CD4-positive, alpha-beta T cell treated with Interleukin-6 for 4 hours (primary cell): ENCODE measurements at places on chromosomes 13 and 19.

DNA sequence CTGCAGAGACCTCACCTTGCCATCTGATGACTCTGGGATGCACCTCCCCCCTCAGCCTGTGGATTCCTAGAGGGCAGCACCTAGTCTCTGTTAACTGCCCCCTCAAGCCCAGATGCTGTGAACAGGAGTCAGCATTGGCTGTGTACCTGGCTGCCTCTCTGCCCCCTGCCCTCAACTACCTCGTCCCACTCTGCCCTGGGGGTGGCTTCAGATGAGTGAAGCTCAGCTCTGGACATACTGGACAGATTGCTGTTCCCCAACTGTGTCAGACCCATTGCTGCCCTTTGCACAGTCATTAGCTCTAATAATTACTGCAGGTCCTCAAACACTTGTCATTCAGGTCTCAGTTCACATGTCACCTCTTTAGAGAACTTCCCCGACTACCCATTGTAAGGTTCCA is 182.1 kb upstream of the TSHZ3 start:
- no peak for DNase-seq

- no peak for DNase-seq
Measured at GRCh38 chr13:51829568-51829899, 15.4 kb downstream of the TMEM272 start.

- no peak for DNase-seq
Measured at GRCh38 chr13:71214821-71215220, 652.2 kb downstream of the DACH1 start.

- DNase-seq: peak; percentile 16
Measured at GRCh38 chr13:101144808-101145419, 271.4 kb downstream of the NALCN start.

- DNase-seq: no peak
Measured at GRCh38 chr13:33711436-33711835, 106.5 kb upstream of the RFC3 start.

DNA sequence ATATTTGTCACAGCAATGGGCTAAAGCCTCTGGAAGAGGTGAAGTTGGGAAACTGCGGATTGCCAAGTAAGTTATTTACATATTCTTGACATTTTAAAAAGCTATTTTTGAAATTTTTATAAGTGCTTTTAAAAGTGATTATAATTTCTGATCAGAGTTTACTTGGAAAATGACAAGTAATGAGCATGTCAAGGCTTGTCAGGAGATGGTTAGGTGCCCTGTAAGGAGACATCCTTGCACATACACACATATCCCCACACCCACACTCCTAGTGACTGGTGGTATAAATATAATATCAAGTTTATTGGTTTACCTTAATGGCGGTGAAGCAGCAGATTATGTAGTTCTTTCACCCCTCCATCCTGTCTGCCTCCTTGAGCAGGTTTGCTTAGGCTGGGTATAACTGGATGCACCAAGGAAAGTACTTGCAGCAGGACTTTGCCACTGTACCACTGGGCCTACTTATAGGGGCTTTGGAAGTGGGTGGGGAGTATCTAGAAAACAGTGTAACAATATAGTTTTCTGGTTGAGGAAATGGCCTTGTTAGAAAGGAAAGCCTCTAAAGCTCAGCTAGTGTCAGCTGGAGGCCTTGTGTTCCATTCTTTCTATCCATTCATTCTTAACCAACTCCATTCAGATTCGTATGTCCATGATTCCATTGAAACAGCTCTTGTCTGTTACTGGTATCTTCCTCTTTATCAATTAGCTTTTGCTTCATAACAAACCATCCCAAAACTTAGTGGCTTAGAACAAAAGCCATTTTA is 16.6 kb downstream of the GTF2F2 start:
- no peak for DNase-seq

GRCh38 chr13:94063848-94064247 is 415.6 kb downstream of the DCT start:
- DNase-seq: no peak

DNA sequence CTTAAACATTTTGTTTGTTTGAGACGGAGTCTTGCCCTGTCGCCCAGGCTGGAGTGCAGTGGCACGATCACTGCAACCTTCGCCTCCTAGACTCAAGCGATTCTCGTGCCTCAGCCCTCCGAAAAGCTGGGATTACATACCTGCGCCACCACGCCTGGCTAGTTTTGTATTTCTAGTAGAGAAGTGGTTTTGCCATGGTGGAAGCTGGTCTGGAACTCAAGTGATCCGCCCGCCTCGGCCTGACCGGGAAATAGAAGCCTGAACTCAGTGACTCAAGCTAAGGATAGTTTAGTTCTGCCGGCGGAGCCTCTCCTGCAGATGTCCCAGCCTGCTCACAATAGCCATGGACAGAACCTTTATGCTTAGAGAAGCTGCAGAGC is 53.0 kb upstream of the ZNF254 start:
- DNase-seq: peak; percentile 42

DNA sequence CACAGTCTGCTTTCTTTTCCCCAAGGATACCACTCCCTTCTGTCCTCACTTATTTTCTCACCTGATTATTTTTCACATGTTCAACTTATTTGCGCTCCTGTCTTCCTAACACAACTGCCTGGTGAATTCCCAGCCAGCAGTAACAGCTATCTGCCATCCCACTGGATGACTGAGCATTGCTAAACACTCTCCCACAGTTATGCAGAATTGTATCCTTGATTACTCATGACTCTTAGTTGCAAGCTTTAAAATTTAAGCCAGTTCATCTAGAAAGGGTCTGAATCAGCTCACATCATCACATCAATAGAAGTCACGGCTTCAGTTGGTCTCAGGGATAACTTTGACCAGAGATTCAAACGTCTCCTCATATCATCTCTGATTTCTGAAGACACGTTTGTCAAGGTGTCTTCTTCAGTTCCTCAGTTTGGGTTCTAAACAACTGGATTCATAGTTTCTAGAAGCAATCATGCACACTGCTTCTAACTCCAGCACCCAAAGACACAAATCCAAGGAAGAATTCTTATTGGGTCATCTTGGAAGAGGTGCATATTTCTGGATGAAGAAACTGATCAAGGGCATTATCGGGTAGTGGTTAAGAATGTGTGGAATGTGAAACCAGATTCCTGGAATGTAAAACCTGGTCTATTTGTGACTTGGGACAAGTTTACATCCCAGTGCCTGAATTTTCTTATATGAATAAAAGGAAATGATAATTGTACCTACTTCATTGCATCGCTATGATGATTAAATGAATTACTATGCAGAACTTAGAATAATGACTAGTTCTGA is 13.9 kb upstream of the DACH1 start:
- DNase-seq: no peak

- DNase-seq: peak; percentile 5
Measured at GRCh38 chr13:32042551-32042950, 11.0 kb downstream of the FRY start.

DNA sequence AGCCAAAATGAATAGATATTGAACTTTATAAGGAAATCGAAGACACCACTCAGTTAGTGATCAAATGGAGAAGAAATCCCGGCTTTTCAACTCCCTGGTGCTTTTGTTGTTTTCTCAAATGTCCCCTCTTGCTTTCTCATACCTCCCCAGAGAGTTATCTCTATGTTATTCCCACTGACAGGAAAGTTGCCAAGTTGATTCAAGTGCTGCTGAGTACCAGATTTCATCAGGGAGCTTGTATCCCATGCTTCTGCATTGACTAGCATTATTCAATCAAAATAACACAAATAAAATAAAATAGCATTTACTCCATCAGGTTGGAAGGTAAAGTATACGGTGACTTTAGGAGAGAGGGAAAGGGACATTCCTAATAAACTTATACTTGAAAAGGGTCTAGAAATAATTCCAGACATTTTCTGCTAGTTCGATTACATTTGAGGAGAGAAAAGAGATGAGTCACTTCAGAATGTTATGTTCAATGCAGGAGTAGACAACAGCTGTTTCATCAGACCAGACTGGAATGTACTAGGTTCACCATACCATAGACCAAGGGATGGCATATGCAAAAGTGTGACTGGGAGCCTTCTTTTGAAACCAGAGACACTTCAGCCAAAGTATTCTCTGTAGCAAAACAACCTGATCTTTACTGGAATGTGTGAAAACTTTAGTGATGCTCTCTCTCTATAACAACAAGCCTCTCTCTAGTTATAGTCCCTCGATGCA is 397.8 kb downstream of the FGF14 start:
- DNase-seq: no peak

DNA sequence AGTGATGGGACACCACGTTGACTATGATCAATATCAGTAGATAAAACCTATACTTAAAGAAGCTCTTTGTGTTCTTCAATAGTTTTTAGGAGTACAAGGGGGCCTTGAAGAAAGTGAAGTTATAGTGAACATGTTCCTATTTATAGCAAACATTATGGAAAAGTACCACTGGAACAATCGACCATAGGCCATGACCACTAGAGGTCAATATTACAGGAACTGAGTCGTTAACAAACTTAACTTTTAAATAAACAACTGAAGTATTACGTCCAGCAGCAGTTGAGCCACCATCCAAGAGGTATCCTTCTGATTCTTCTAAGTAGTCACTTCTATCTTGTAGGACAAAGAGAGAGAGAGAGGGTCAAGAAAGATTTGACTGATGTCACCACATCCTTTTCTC is 391.0 kb upstream of the SLITRK5 start:
- no peak for DNase-seq

DNA sequence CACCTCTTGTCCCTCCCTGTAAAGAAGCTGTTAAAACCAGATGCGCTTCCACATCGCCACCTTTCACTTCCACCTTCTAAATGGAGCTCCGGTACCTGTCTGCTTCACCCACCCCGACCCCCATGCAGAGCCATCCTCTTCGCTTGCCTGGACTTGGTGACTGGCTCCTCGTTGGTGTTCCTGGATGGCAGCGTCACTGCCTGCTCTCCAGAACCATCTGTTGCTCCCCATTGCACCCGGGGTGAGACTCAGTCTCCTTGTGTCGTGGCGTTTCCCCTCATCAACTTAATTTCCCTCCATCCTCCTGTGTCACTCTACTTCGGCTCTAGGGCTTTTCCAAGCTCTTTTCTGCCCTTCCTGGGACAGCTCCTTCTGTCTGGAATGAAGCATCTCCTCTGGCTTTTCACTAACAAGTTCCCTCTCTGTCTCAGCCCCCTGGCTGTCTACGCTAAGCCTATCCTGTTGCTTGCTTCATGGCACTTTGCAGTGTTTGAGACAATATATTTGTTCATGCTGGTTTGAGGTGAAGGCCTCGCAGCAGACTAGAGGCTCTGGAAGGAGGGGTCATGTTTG is 10.3 kb downstream of the CEBPG start:
- no peak for DNase-seq

- DNase-seq: no peak
Measured at GRCh38 chr13:50198508-50198907, 183.3 kb downstream of the KCNRG start.

GRCh38 chr13:77733674-77734073 is 36.2 kb downstream of the SLAIN1 start:
- DNase-seq: no peak

DNA sequence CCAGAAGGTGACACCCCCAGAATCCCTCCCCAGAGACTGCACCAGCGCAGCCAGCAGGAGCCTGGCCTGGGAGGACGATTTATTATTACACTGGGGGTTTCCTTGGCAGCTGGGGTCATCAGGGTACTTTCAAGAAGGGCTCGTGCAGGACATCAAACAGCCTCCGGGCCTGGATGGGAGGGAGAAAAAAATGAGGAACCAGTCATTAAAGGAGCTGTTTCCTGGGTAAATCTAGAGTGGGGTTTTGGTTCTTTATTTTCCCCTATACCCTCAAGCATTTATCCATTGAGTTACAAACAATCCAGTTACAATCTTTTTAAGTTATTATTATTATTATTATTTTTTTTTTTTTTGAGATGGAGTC is 3.1 kb downstream of the POLR1G start:
- DNase-seq: no peak

DNA sequence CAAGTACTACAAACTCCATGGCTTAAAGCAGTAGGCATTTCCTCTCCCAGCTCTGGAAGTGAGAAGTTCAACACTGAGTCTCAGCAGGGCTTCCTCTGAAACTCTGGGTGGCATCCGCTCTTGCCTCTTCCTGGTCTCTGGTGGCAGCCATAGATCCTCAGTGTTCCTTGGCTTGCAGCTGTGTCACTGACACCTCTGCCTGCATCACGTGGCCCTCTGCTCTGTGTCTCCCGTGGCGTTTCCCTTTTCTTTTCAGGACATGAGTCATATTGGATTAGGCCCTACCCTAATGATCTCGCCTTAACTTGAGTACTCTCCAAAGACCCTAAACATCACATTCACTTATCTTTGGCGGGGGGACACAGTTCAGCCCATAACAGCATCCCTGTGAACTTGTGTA is 466.7 kb downstream of the MYO16 start:
- DNase-seq: no peak

DNA sequence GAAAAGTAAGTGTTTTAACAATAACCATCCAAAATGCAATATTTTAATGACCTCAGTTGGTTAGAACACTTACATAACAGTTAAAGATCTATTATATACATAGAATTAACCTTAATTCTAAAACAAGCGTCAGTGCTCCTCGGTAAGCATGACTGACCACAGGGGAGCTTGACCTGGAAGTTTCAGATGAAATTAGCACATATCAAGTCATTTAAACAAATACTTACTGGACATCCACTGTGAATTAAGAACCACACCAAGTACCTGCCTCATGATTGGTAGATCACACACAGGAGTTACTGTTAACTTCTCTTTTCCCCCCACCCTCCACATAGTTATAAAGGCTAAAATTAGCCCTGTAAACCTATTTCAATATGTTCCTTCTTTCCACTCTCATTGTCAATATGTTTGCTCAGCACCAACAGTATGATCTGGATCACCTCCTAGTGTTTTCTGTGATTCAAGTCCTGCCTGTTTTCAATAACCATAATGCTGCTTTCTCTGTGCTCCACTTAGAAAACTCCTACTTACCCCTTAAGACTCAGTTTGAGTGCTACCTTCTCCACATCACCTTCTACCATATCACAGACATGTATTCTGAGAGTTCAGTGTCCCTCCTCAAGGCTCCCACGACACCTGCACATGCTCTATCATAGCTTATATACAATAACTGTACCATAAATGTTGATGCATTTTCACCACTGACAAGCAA is 209.0 kb downstream of the VWA8 start:
- no peak for DNase-seq

- DNase-seq: no peak
Measured at GRCh38 chr13:43730642-43731041, 56.1 kb downstream of the ENOX1 start.

GRCh38 chr13:112638157-112638750 is 50.3 kb upstream of the TUBGCP3 start:
- peak; percentile 16 for DNase-seq
